ENCODE measurements at places on chromosomes 3 and 15.

- DNase-seq: no peak
Measured at GRCh38 chr3:30181178-30181465, 425.3 kb upstream of the TGFBR2 start.

DNA sequence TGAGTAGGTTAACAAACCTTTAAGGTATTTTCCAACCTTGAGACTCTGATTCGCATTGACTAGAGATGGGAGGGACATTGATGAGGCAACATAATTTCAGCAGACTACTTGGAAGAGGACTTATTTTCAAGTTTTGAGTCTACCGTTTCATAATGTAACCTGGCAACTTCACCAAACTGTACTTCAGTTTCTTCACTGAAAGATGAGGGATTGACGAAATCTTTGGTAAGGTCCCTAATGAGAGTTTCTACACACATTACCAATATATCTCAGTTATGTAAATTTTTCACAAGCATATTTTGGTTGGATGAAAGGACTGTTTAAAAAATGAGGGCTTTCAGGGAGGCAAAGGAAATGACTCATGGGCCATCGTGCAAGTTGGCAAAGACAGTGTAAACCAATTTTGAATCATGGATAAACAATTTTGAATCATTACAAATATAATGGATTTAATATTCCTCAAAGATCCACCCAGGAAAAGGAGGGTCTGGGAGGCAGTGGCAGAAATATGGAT is 28.7 kb upstream of the SEMA6D start:
- no peak for DNase-seq

GRCh38 chr15:80396096-80396495 is 8.1 kb upstream of the ARNT2 start:
- no peak for DNase-seq

GRCh38 chr15:41983221-41983620 is 10.9 kb upstream of the EHD4 start:
- no peak for DNase-seq

GRCh38 chr15:71893691-71894090 is 83.3 kb downstream of the NR2E3 start:
- no peak for DNase-seq

DNA sequence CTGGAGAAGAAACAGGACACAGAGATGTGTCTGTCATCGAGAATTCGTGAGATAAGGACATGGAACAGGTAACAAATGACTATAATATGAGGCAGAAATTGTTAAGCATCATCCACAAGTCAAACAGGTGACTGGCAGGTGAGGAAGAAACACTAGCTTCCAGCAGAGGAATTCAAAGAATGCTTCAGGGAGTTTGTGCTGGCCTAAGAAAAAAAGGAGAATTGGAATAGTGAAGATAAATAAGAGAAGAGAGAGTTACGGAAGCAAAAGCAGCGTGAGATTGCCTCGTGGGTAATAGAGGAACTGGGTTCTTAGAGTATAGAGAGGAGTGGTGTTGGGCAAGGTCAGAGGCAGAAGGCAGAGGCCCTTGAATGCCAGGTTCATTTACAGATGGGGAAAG is 22.9 kb upstream of the FGF12 start:
- no peak for DNase-seq

DNA sequence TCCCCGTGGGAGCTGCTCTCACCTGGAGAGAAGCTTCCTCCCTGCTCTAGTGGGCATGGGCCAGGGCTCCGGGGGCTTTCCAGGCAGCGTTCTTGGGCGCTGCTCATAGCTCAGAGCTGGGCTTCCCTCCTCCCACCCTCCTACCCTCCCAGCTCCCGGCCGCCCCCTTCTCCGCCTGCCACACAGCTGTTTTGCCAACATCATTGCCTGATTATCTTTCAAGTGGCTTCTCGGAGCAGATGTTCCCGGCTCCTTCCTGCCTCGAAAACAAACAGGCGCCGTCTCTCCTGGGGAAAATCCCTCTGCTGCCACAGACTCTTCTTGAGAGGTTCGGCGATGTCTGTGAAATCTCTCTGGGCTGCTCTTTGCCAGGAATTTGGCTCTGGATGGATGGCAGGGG is 195.6 kb downstream of the RPLP1 start:
- DNase-seq: no peak

DNA sequence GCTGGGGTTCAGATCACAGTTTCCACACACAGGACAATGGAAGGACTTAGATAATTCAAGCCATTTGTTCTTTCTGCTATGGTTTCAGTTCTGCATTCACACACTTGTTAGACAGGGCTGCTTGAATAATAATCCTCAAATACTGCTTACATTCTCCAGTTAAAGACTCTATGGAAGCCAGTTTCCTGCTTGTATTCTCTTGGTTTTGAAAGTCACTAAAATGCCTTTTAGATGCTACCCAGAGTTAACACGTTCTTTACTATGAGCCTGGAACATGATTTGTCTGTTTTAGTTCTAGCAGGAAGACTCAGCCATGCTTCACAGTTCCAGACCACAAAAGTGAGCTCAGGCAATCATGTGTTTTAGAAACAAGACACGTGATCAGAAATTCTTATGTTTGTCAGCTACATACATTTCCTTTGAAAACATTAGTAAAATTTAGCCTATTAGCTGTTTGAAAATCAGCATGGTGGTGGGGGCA is 152.4 kb downstream of the LEKR1 start:
- no peak for DNase-seq

GRCh38 chr3:43852066-43852465 is 161.3 kb downstream of the ABHD5 start:
- no peak for DNase-seq

DNA sequence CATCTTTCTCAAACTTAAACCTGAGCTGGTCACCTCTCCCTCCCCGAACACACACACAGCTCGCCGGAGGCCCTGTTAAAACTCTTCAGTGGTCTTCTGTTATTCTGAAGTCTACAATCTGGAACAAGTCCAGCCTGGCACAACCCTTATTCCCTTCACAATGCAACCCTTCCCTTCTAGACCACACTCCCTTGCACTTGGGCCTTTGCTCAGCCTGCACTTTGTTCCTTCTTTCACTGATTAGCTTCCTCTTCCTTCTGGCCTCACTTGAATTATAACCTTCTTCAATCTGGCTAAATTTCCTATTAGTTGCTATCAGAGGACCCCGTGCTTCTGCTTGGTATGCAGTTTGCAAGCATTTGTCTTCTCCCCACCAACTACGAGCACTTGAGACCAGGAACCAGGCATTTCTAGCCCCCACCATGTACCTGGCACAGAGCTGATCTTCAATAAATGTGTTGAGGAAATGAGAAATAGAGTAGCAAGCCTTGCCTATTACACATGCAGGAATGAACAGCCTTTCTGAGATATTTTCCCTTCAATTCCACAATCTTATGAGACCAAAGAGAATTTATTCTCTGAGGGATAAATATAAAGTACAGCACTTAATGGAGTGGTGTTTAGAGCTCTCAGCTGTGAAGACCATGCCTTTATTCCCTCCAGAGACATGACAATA is 663.1 kb upstream of the ADAMTS9 start:
- DNase-seq: no peak

DNA sequence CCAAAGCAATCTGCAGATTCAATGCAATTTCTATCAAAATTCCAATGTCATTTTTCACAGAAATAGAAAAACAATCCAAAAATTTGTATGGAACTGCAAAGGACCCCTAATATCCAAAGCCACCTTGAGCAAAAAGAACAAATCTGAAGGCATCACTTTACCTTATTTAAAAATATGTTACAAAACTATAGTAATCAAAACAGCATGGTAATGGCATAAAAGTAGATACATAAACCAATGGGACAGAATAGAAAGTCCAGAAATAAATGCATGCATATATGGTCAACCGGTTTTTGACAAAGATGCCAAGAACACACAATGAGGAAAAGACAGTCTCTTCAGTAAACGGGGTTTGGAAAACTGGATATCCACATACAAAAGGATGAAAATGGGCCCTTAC is 39.4 kb upstream of the PPARG start:
- no peak for DNase-seq

- DNase-seq: no peak
Measured at GRCh38 chr3:56938530-56938929, 121.9 kb upstream of the SPATA12 start.

DNA sequence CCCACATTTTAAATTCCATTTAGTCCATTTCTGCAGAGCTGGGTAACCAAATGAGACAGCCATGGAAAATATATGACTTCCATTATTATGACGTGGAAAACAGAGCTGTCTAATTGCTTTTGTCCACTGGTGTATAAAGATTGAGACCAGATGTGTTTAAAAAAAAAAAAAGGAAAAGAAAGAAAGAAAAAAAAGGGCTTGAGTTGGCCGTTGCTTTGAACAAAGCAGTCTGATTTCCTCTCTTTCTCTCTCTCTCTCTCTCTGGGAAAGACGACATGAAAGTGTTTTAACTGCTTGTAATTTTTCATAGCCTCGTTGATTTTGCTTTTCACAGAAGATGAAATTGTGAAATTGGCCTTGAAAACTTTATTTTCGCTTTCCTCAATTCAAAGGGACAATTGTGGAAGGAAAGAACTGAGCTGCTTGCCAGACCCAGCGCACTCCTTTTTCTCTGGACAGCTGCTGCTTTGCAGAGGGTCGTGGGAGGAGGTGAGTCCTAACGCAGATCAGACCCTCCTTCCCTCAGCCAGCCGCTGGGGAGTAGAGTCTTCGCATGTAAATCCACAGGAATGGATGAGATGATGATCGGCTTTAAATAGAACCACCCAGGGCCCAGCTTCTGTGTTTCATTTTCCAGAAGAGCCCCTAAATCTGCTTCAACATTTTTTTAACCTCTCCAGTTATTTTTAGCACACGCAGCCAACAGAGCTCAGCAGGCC is 42.8 kb upstream of the UBE2E1 start:
- DNase-seq: no peak

DNA sequence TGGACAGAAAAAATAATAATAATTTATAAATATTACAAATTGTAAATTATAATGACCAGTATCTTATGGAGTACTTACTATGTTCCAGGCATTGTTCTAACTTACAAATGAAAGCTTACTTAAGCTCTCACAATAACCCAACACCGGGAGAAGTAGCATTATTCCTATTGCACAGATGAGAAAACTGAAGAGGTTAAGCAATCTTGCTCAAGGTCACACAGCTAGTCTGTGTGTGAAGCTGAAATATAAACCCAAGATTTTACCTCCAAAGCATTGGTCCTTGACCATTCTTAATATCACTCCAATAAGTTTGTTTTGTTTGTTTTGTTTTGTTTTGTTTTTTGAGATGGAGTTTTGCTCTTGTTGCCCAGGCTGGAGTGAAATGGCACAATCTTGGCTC is 43.1 kb downstream of the GBE1 start:
- no peak for DNase-seq

GRCh38 chr3:45078910-45079522 is 52.9 kb downstream of the CLEC3B start:
- no peak for DNase-seq

DNA sequence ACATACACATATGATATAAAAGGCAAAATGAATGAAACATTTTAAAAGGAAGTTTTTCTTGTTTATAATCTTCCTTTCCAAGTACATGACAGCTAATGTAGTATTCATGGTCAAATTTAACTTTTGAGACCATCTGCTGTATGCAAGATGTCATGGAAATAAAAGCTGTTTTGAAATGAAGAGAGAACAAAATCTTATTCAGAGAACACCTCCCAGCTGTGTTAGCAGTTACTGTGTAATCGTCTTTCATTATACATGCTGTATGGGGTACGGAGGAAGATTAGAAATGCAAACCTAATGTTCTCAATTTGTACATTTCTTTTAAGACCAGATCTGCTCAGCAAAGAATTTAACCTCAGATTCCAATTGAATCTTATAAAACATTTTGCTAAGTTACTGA is 1182.3 kb downstream of the OTOL1 start:
- DNase-seq: no peak

- DNase-seq: no peak
Measured at GRCh38 chr3:179701176-179701827, 48.5 kb downstream of the USP13 start.

DNA sequence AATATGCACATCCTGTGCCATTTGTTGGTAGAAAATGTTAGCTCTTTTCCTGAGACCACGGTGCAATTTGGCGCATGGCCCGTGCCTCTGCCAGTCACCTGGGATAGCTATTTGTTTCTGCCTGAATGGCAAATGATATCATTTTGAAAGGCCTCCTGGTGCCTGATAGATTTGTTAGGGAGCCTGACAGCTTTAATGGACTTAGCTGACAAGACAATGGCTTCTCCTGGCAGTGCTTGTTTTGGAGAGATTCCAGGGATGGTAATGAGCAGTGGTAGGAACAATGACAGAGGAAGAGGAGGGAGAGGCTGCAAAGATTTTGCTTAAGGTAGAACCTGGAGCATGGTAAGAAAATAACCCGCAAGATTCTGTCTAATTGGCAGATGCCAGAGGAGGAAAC is 268.5 kb downstream of the CLSTN2 start:
- DNase-seq: no peak

GRCh38 chr3:60281970-60282369 is 969.3 kb downstream of the FHIT start:
- no peak for DNase-seq

DNA sequence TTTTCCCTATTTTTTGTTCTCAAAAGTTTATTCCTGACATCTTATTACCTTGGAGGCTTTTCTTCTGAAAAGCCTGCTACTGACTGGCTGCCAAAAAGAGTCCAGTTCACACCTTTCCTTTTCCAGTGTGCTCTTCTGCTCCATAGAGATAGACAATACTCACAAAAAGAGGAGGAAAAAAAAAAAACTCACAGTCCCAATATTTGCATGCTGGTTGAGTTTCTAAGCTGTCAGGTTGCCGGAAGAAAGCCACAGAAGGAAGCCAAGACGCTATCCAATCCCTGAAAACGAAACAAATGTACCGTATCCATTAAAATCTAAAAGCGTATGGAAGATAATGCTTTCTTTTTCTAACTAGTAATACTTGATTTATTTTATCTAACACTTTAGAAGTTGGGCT is 299.5 kb downstream of the CADM2 start:
- no peak for DNase-seq

DNA sequence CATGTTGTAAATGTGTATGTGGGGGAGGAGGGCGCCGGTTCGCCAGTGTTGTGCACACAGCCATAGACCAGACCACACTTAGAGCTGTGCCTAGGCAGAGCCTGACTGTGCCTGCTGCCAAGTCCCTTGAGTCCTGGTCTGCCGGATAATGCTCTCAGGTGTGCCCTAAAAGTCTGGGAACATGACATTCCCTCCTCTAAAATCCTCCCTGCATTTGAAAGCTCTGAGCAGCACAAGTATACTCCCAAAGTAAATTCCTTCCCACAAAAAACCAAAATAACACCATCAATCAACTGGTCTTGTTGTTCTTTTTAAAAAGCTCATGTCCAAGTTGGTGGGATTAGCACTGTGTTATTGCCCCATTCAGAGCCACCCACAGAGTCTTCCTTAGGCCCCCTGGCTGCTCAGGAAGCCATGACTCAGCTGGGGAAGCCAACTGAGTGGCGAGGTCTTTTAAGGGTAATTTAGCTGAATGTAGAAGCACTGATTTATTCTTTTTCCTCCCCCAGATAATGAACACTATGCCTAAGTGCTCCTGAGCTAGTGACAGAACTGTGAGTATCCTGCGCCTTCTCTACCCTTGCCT is 147.8 kb upstream of the MCTP2 start:
- no peak for DNase-seq

Measured in stimulated activated CD4-positive, alpha-beta T cell treated with anti-CD3 and anti-CD28 coated beads, Interleukin-12 subunit alpha, Interleukin-12 subunit beta, amount 100 ng/mL, for 48 hours (primary cell).